M059J (cell line): ENCODE measurements at places on chromosomes 1 and 21. TPM values are rescaled to one million over a fixed set of nuclear protein-coding genes. Genes with fewer than 3 reads are reported as not detected.

Gene SRGAP2
- total RNA-seq: 38.8 and 69.6 TPM in 2 replicates

Gene CORT
- not detected in 2 replicates for total RNA-seq

Gene RHBG
- not detected in 2 replicates for total RNA-seq

Gene HSD3B1
- not detected in 2 replicates for total RNA-seq

Gene USH2A
- total RNA-seq: not detected in 2 replicates

Gene RIMS3
- total RNA-seq: 0.64 and 1.6 TPM in 2 replicates

Gene CYP4Z1
- total RNA-seq: not detected in 2 replicates

Gene PTGS2
- total RNA-seq: 29.4 and 29.9 TPM in 2 replicates

Gene ARHGAP30
- 0.12 TPM in 1 of 2 replicates, not detected in the other for total RNA-seq

- DNase-seq: peak; percentile 15
These were observed 45.5 kb downstream of the VPS13D start for GRCh38 chr1:12275370-12275769.

DNA sequence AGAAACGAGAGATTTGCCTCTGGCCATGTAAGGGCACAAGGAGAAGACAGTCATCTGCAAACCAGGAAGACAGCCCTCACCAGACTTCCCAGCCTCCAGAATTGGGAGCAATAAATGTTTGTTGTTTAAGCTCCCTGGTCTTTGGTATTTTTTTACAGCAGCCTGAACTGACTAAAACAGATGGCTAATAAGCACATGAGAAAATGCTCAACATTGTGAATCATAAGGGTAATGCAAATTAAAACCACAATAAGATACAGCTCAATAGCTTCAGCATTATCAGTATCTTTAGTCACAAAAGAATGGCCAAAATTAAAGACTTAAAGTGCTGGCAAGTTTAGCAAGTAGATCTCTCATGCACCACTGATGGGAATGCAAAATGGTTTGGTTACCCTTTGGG, 11.7 kb downstream of the UBE2G2 start:
- peak; percentile 69 for DNase-seq

DNA sequence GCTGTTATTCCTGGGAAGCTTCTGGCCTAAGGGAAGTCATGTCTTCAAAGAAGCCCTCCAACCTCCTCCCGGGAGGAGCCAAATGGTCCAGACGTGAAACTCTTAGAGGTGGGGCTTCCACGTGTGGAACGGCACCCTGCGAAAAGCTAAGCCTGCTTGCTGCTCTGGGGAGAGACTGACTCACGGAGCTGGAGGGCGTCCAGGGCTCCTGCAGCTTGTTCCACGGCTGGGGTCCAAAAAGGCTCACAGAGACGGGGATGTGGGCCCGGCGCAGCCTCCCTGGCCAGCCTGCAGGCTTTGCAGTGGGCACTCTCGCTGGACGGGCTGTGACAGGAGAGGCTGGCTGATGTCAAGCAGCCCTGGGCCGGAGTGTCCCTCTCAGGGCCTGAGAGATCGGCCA, 105.1 kb downstream of the COLGALT2 start:
- peak; percentile 77 for DNase-seq

DNA sequence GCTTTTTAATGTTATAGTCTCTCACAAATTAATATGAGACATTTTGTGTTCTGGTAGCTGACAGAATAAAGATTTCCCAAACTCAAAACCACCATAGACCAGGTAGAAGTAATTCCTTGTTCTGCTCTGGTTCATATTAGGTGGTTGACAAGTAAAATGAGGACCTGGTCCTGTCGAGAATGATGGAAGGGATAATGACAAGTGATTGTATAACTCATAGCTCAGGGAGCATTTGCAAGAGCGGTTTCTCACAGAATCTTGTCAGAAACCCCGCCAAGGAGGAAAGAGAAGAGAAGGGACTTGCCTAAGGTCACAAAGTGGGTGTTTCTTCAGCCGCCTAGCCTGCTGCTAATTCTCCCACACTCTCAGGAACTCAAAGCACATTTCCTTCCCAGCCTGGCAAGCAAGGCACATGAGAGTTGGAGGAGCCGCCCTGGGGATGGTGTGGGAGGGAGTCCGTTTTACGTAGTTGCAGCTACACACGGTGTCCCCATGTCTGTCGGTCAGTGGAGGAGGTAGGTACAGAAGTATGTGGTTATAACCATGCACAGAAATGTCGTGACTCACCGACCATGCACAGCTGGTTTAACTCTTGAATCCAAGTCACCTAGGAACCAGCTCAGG, 46.5 kb downstream of the SAMD13 start:
- DNase-seq: peak; percentile 37

DNA sequence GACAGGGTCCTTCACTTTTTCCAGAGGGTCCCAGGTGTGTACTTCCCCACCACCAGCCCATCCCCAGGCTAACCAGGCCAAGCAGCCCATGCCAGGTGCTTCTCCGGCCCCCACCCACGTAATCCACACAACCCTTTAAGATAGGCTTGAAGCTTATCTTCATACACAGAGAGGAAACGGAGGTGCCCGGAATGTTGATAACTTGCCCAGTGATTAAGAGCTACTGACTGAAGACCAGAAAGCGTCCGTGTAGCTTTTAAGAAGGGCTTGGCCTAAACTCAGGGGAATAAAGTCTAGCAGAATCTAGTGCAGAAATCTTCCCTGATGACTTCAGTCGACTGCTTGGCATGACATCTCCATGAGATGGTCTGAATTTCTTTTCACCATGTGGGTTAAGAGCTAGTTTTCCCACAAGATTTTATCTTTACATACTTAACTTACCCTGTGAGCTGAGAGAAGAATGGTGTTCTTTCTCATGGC, 138.7 kb downstream of the GALNT2 start:
- DNase-seq: no peak

GRCh38 chr1:6987940-6988339, 202.7 kb downstream of the CAMTA1 start:
- no peak for DNase-seq

DNA sequence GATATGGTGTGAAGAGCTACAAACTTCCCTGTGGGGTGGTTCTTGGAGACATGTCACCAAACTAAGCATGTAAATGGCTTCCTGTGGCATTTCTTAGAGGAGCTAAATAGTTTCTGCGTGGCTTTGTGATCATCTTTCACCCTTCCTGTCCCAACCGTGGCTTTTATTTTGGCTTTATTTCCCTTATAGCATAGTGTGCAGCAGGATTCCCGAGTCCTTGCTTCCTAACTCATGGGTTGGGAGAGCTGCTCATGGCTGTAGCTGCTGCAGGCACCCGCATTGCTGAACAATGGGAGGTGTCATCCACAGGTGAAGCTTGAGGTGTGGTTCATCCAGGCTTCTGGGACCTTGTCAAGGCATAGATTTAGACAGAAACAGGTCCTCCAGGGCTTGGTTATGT, 192.0 kb downstream of the SDCCAG8 start:
- no peak for DNase-seq

- peak; percentile 58 for DNase-seq
These were observed 20.1 kb downstream of the TFAP2E start for GRCh38 chr1:35592991-35593769.

DNA sequence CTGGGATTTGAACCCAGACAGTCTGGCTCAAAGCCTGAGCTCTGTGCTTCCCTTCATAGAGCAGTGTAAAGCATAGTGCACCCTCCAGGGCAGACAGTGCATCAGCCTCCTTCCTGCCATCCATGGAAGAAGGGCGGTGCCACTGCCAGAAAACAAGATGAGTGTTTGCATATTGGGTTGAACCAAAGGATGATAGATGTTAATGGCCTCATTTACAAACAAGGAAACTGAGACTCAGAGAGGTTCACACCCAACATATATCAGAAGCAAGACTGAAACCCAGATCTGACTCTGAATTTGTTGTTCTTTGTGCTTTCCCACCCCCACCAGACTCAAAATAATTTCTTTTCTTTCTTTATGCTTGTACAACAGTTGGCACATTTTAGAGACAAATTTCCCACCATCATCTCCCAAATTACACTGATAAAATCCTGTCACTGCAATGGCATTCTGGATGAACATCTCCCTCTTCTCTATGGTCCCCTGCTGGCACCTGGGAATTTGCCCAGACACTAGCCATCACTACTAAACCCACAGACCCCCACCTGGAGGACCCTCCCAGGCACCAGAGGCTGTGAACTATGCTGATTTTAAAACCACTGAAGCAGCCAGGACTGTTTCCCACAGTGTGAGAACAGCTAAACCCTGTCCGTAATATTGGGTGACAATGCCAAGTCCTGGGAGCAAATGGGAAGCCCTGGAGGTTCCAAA, 45.4 kb upstream of the MPZL1 start:
- no peak for DNase-seq

GRCh38 chr1:183832459-183832858, 27.5 kb downstream of the RGL1 start:
- no peak for DNase-seq

DNA sequence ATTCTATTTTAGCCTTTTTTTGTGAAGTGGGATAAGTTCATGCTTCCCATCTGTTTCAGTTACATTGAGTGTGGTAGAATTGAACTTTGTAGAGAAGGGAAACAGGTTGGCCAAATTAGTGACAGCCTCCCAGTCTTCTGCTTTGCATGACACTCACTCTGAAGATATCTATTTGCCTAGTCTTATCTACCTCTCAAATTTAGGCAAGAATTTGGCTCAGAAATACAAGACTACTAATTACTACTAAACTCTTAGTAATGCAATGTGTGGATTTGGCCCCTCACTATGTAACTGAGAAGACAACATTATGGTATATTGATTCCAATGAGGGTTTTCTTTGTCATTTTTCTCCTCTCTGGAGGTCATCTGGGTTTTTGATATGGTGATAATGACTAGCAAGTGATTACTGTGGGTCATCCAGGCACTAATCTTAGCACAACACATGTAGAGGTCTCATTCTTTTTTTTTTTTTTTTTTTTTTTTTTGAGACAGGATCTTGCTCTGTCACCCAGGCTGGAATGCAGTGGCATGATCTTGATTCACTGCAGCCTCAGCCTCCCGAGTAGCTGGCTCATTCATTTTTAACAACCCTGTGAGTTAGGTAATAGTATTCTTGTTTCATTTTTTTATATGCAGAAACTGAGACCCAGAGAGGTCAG, 6.3 kb downstream of the FAM20B start:
- peak; percentile 60 for DNase-seq

DNA sequence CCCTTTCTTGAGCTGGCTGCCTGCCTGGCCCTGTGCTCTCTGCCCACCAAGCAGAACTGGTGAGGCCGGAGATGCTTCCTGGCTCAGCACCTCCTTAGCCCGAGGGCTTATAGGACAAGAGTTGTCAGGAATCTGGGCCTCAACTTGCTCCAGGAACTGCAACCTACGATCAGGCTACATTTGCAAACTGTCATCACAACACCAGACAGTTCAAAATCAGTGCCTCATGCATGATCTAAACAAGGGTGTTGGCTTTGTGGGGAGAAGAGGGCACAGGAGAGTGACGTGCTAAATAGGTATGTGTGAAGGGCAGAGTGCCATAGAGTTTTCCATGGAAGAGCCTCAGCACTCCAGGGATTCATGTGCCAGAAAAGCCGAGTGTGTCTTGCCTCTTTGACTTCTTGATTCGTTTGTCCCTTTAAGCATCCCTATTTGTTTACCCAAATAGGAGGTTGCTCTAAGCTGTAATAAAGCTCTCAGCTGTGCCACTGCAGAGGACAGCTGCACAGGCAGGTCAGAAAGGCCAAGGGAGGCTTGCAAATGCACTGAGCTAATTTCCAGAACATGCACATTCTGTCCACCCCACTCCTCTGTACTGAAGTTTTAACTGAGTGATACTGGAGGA, 30.2 kb upstream of the NEK2 start:
- peak; percentile 80 for DNase-seq

GRCh38 chr1:58769809-58770320, 14.0 kb downstream of the JUN start:
- no peak for DNase-seq

DNA sequence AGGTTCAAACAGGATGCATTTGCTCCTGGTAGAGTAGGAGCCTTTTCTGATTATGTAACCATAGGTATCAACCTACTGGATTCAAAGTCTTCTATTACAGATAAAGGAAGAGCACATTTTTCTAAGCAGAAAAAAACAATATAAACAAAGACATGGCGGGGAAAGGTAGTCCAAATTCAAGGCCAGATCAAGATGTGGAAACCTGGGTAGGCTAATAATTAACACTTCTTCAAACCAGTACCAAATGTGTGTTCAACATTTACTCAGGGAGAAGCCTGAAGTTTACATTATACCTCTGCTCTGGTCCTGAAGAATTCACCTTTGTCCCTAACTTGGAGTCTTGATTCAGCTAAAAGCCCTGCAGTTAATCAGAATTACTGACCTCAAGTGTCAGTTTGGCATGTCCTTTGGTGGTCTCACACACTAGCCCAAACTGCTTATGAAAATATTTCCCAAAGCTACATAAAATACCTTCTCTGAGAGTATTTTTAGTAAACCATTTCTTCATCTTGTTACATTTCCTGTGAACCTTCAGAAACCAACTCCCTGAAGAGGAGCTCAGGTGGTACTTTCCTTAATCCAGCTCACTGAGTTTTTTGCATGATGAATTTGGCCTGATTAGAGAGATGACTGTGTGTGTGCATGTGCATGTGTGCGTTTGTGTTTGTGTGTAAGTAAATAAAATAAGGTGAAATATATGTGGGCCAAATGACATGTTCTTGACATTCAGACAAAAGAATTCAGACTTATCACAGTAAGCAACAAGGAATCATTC, 70.2 kb downstream of the TOR3A start:
- no peak for DNase-seq

- DNase-seq: no peak
These were observed 1.4 kb downstream of the LAD1 start for GRCh38 chr1:201397675-201398074.

DNA sequence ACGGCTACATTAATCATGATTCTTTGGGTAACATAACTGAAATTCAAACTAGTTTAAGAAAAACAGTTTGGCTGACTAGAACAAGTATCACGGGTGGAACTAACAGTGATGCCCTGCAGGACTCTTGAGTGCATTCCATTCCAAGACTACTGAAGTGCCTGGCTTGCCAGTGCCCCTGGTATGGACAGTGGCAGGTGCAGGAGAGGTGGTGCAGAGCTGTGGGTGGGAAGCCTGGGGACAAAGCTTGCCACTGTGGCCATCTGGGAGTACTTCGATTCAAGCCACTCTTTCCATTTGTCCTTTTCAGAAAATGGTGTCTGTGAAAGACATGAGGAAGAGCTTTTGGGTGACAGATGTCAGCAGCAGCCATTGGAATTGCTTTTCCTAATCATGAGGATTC, 166.5 kb downstream of the RRAGC start:
- no peak for DNase-seq

- DNase-seq: no peak
These were observed 69.0 kb upstream of the KRTAP19-8 start for GRCh38 chr21:31107176-31107785.

- peak; percentile 9 for DNase-seq
These were observed 11.0 kb downstream of the DNM3 start for GRCh38 chr1:171852272-171852671.

GRCh38 chr1:76998582-76999223, 131.4 kb downstream of the ST6GALNAC5 start:
- peak; percentile 92 for DNase-seq

GRCh38 chr1:65423884-65424572, 3.6 kb downstream of the LEPR start:
- DNase-seq: peak; percentile 92

DNA sequence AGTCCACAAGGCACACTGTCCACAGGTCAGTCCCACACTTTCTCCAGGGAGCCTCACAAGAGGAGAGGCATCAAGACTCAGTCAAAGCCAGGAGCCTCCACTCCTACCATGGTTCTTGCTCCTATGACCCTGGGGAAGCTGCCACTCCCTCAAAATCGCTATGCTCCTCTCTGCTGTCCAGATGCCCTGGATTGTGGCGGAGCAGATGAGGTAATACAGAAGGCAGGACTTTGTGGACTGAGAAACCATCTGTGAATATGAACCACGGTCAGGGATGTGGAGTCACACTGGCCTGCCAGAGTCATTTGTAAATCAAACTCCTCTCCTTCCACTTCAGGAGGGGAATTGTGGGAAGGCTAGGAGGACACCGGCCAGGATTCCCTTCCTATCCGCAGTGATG, 20.6 kb downstream of the VWA5B1 start:
- DNase-seq: no peak
